DMS79 treated with DMSO at 0.1 percent for 48 hours (cell line): ENCODE measurements at places on chromosomes 4 and X.

GRCh38 chrX:41720125-41720779, 3.7 kb upstream of the GPR82 start:
- DNase-seq = no peak

GRCh38 chr4:87120411-87121162, 99.8 kb downstream of the KLHL8 start:
- DNase-seq = no peak

GRCh38 chr4:44988011-44988410, 261.7 kb upstream of the GNPDA2 start:
- no peak for DNase-seq

- DNase-seq = peak; percentile 69
These were observed 57.1 kb upstream of the ATXN3L start for GRCh38 chrX:13376857-13377549.
